ENCODE measurements at places on chromosomes 2 and 18.
A peak's percentile ranks its signal among the peaks of the same experiment; 100 is the strongest.

GRCh38 chr2:185381631-185382030, 357.0 kb upstream of the FSIP2 start:
- DNase-seq, result no peak

DNA sequence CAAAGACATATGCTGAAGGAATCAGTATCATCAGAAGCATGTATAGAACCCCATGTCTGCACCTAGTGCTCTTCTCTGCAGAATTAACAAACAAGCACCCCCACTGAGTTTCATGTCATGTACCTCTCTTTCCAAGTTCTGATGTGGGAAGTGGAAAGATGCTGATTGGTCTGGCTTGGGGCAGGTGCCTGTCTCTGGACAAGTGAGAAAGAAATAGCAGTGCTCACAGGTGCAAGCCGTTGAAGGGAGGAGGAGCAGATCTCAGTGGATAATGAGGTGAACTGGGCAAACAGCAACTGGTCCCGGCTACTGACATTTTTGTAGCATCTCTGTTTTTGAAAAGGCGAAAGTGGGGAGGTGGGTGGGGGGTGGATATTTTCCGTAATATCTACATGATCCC, 17.5 kb upstream of the ACVR1 start:
- DNase-seq, result no peak

GRCh38 chr18:14921031-14921430, 173.1 kb downstream of the ANKRD30B start:
- no peak for DNase-seq

DNA sequence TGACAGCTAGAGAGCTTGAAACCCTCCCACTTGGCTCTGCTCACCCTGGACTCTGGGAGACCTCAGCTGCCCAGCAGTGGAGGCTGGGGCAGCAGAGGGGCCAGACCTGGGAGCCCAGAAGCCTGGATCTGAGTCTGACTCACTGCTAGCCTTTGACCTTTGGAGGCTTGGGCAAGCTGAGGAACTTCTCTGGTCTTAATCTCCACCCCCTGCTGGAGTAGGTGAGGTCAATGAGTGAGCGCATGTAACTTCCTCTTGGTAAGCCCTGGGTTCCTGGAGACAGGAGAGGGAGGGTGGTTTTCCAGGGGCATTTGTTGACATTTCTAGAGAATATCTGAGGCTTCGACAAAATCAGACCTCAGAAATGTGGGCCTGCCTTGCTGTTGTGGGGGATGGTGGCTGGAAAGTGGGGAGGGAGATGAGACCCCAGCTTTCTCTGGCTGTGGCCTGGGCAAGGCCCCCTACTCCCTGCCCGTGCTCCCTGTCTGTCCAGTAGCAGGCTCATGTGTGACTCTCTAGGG, 73.0 kb upstream of the YWHAQ start:
- no peak for DNase-seq

DNA sequence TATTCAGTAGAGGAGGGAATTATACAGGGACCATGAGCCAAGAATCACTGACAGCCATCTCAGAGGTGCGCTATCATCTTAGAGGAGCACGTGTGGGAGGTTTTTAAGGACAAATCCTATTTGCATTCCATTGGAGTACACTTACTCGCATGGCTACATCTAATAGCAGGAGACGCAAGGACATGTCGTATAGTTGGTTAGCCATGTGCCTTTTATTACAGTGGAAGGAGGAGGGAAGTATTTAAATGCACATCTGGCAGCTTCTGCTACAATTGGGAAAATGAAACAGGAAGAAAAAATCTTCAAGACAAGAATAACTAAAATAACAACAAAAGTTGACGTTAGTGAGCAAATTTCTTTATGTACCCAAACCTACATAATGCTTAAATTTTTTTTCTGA, 86.5 kb upstream of the UGP2 start:
- DNase-seq, result peak; percentile 52

DNA sequence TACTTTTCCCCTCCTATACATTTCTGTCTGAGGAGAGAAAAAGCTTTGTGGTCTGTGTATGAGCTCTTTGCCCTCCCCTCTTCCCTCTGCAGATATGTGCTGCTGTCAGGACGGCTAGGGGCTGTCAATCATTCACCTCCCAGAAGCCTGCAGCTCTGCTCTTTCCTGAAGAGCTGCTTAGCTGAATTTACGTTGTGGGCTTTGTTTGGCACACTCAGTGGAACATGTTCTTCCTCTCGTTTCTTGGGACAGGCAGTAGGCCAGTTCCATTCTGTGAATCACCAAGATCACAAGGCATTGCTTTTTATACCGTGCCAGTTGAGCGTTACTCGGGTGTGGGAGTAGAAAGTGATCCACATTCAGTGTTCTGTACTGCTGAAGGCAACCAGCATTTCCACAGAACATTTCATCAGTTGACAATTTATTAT, 136.7 kb downstream of the LAMA3 start:
- DNase-seq, result no peak

- no peak for DNase-seq
Measured at GRCh38 chr2:223196331-223196730, 144.3 kb downstream of the KCNE4 start.

DNA sequence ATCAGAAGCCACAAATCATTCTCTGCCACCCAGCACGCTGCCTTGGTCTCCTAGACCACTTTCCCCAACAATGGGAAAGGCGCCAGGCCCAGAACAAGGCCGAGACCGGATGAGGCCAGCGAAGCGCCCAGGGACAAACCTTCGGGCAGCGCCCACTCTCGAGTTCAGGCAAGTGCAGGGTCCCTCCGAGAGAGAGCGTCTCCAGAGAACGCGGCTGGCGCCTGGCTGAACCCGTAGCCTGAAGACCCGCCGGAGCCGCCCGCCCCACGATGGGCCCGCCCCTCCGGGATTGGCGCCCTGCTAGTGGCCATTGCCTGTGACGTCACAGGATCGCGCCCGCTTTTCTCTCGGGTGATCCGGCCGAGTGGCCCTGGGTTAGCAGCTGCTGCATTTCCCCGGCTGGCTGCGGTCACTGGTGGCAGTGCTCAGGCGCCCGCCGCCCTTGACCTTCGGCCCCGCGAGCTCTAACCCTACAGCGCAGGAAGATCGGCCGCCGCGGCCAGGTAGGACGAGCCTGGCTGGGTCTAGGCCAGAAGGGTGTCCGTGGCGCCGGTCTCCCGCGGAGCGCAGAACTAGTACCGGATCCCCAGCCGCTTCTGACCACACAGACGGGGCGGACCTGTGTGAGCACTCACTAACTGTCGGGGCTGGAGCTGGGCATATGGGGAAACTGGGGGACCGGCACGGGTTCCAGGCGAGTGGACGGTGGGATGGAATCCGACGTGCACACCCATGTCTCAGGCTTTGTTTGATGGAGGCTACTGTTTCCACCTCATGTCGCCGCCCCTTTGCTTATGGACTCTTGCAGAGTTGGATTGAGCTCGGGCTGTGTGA, at the start of gene FAHD2A:
FAHD2A (plus strand) TSS at position 339 of the 834 bp plus-strand sequence. CDS start 2,851 bp downstream, outside the sequence.
- DNase-seq, result peak; percentile 94

- no peak for DNase-seq
Measured at GRCh38 chr2:179272406-179273192, 8.0 kb upstream of the SESTD1 start.

GRCh38 chr2:186486651-186487647, 889 bp downstream of the ZC3H15 start:
- DNase-seq, result peak; percentile 93

DNA sequence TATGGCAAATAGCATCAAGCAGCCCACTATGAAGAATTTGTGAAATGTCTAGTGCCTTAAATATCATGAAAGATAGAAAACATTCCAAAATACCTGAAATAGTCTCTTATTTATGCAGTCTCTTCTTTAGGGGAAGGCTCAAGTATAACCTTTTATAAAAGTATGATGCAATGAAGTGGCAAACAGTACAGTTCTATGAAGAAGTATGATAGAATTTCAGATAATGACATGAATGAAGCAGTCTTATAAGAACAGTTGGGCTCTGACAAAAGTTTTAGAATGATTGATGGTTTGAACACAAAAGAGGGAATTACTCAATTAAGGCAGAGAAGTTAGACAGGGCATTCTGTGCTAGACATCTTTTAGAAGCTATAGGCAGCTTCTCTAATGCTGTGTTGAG, 1791.8 kb upstream of the PIK3C3 start:
- DNase-seq, result no peak

DNA sequence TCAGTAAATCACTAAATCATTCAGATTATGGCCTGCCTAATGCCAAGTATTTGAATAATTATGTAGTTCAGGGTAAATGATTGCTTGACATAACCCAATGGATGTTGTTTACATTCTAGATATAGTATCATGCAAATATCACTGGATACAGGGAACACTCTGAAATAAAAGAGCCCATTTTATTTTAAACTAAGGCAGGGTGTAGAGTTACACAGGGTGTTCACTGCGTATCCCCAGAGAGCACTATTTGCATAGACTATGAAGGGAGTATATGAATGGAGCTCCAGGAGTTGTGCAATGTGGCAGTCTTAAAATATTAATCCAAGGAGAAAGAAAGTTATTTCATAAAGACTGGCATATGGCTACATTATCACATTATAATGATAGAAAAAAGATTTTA, 701.1 kb upstream of the KLHL29 start:
- no peak for DNase-seq

DNA sequence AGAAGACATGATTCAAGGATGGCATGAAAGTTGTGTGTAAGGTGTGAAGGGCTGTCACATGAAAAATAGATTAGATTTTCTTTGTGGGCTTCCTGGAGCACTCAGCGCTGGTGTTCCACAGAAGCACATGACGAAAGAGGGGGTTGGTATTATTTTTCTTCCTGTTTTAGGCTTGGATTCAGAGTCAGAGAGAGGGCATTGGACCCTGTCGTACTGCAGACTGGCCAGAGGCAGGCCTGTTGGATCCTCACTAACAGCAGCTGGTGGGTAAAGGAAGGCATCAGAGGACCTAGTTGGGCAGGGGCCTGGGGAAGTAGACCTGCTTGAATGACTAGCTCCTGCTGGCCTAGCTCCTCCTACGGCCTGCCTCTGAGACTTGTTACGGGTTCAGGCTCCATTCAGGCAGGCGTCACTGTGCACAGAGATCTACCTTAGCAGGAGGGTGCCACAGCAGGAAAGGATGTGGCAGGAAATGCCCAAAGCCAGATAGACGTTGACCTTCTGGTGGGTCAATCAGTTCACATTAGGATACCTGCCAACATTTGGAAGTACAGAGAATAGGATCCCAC, 13.1 kb downstream of the CTLA4 start:
- no peak for DNase-seq

- no peak for DNase-seq
Measured at GRCh38 chr2:189234991-189235390, 55.4 kb upstream of the COL5A2 start.

- no peak for DNase-seq
Measured at GRCh38 chr18:45863469-45863868, 38.0 kb downstream of the SIGLEC15 start.

GRCh38 chr2:209368914-209369313, 54.9 kb upstream of the MAP2 start:
- DNase-seq, result no peak

GRCh38 chr2:56671973-56672569, 488.3 kb downstream of the CCDC85A start:
- DNase-seq, result peak; percentile 11

GRCh38 chr2:106885329-106885728, 638 bp downstream of the ST6GAL2 start:
- DNase-seq, result no peak

- no peak for DNase-seq
Measured at GRCh38 chr2:109062145-109062858, 66.7 kb upstream of the SH3RF3 start.

DNA sequence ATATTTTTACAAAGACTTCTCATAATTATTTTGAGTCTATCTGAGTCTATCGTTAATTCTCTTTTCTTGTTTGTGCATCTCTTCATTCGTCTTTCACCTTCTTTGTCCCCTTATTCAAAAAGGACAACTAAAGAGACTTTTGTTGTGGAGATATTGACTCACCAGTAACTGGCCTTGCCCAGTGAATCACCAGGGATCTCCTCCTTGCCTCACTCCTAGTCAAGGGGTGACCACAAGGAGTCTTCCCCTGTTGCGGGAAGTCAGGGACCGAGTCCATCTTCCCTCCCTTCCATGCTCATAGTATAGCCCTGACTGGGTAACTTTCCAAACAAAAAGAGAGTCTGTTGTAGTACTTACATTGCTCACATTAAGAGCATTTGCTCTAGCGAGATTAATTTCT, 158.9 kb downstream of the NEB start:
- DNase-seq, result no peak

- DNase-seq, result no peak
Measured at GRCh38 chr2:179250095-179250494, 14.5 kb downstream of the SESTD1 start.

GRCh38 chr2:232980683-232981082, 32.4 kb downstream of the NGEF start:
- no peak for DNase-seq

DNA sequence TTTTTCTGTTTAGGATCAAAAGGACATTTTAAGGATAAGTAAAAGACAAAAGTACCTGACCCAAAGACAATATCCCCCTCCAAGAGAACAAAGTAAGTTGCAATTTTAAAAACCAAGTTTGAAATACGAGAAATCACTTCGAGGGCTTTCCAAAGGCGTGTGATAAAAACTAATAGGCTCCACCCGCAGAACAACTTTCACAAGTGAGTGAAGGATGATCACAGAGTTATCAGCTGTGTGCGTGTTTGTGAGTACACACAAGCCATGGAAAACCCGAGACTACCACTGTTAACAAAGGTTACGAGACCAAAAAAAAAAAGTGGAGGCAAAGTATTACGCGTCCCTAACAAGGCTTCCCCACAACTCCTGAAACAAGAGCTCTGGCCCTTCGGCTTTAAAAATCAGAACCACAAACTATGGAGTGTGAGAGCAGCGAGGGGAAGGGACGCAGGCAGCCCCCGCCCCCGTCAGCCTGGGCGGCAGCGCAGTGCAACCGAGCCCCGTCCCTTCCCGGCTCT, 719 bp downstream of the SMAD2 start:
- peak; percentile 67 for DNase-seq

GRCh38 chr2:139969323-139969722, 1189.1 kb upstream of the NXPH2 start:
- no peak for DNase-seq

DNA sequence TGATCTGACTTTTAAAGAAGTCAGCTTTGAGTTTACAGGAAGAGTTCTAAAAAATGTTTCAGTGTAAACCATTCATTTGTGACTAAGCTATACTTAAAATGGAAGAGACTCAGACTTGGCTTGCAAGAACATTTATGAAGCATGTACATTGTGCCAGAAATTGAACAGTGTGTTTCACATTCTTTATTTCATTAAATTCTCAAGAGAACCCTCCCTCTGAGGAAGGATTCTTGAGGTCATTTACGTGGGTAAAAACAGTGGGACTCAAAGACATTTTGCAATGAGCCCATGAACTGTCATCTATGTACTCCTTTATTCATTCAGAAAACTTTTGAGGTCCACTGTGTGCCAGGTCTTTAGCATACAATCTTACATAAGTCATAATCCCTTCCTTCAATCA, 143.6 kb upstream of the ZNF521 start:
- DNase-seq, result no peak

GRCh38 chr2:44778671-44779476, 162.6 kb upstream of the SIX3 start:
- peak; percentile 88 for DNase-seq

DNA sequence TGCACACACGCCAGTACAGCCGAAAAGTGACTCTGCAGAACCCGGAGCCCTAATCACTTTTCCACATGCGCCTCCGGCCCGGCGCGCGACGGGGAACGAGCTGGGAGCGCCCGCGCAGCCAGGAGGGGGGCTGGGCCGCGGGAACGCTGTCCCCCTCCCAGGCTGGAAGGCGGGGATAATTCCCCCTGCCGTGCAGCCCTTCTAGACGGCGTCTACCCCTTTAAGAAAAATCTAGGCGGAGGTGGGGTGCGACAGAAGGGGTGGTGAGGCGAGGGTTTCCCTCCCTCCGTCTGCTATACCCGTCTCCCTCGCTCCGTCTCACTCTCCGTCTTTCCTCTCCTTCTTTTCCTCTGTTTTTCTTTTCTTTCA, 2.4 kb downstream of the CYP26B1 start:
- no peak for DNase-seq

Data from NAMALWA (cell line).